Stimulated activated CD4-positive, alpha-beta T cell treated with anti-CD3 and anti-CD28 coated beads, Interleukin-12 subunit alpha, Interleukin-12 subunit beta, amount 100 ng/mL, for 48 hours (primary cell): ENCODE measurements at places on chromosomes 2 and 18.

DNA sequence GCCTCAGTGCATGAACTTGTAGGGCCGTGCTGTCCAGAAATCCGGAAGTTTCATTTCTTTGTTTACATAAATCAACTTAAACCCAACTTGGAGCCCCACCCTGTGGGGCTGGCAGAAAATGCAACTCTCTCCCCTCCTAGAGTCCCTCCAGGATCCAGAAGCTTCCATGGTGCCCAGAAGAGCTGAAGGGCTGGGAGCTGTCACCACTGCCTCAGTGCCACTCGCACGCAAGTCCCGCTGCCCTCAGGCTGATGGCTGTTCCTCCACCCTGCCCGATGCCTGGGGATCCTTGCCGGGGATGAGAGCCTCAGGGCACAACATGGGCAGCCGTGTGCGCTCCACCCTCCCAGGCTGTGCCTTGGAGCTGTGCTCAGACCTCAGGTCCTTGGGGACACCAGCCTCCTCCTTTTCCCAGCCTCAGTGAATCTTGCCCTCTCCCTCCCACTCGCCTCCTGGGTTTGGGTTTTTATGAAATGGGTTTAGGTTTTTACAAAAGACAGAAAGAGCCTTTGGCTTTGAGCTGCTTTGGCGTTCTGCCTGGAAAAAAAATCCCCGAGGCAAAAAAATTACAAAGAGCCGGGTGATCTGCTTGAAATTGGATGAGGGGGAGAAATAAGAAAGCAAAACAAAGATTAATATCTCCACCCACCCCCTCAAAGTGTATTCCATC is 155.2 kb downstream of the TWIST2 start:
- DNase-seq, result no peak

GRCh38 chr2:228801451-228801850 is 469.6 kb downstream of the PID1 start:
- no peak for DNase-seq

GRCh38 chr18:48395646-48396045 is 13.5 kb downstream of the ZBTB7C start:
- no peak for DNase-seq

DNA sequence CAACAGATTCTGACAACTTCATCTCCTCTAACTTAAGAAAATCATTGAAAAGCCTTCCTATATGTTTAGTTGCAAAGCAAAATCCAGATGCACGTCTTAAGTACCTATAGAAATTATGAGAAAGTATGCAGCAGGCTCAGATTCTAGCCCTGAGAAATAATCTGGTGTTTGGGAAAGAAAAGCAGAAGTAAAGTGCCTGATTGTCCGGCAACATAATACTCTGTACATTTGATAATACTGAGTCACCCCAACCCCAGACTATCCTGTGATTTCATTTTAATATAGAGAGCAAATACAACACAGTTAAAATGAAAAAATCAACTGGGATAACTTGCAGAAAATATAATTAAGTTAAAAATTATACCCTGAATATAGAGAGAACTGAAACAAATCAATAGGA is 13.5 kb downstream of the RFX8 start:
- DNase-seq, result no peak

DNA sequence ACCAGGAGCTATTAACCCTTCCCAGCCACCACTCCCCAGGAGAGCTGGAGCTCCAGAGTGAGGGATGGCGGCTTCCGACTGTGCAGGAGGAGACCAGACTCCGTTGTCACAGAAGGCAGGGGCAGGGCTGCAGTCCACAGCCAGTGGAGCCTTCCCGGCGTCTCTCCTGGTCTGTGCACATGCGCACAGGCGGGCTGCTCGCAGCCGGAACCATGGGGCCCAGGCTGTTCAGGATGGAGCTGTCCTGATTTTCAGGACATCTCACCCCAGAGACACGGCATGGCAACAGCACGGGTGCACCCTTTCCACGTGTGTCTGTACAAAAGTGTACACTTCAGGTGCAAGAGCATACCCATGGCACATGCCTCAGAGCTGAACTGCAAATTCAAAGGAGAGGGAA is 28.9 kb downstream of the EIPR1 start:
- no peak for DNase-seq

DNA sequence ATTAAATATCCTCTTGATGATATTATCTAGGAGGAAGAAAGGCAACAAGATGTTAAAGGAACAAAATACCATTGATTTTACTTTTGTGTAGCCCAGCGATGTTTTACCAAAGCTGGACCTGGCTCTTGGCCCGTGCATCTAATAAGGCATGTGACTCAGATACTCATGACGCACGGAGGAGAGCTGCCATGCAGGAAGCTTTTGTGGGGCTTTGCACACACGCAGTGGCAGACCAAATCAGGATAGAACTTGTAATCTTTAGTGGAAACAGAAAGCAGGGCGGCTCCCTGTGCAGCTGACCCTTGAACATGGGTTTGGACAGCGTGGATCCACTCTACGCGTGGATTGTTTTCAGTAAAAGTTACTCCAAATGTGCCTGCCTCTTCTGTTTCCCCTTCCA is 190.0 kb downstream of the NAPG start:
- DNase-seq, result no peak

DNA sequence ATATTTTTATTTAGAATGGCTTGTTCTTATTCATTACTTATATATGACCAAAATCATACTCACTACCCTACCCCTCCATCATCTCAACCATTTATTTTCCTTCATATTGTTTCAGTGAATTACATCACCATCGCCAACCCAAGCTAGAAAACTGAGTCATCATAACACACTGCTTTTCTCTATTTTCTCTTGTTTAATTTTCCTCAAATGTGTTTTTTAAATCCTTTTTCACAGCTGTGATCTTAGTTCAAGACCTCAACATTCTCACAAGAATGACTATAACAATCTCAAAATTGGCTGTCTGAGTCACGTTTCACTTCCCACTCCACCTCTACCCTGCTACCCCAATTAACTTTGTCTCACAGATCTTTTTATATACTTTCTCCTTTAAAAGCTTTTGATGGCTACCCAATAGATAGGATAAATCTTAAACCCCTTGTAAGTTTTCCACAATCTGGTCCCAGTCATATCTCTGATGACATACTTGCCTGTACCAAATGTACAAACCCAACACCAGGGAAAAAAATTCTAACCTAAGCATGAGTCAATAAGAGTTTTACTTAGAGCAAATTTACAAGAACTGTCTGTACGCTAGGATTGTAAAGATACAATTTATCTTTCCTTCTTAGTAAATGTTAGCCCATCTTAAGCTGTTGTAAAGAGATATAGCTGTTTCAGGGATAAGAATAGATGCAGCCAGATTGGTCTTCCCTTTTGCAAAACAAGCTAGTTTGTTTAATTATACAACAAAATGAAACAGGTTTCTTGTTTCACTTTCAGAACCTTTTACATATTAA is 635.1 kb upstream of the SLC39A10 start:
- no peak for DNase-seq
